ENCODE measurements at places on chromosomes 16 and 17.

DNA sequence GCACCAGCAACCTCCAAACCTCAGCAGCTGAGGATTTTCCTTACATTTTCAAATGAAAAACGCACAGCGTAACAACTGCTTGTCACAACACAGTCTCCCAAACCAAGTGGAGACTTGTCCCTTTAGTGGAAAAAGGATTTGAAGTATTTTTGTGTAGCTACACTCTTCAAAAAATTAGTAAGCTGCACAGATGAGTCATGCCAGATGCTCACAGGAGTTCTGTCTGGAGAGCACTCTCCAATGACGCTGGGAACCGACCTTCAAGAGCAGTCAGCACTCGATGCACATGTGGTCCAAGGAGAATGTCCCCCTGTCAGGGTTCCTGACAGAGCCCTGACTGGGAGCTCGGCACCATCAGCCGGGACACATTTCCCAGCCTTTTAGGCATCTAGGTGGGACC, 39.8 kb downstream of the MAP1LC3B start:
- DNase-seq, result no peak

DNA sequence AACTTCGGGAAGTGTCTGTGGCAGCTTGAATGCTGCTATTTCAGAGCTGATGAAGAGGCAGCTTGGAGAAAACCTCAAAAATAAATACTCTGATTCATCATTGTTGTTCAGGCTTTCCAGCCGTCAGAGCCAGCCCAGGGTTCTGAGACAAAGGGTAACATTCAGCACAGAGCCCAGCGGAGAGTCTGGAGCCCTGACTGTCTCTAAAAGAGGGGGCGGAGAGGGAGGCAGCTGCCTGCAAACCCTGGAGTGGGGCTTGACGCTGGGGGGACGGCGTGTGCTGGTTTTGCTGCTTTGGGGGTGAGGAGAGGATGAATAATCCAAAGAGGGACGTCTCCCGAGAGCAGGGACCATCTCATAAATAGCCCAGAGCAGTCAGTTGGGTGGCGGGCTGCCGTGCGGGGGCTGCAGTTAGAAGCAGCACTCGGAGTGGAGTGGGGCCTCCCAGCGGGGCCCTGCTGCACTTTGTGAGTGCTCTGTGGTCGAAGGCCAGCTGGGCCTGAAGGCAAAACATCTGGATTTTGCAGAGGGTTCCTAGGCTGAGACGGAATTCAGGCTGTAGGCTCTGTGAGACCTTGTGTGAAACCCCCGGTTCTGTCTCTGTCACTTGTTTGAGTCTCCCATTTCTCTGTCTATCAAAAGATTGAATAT, 237.8 kb downstream of the PRKCA start:
- DNase-seq, result peak; percentile 90

GRCh38 chr17:40070709-40071312, 8.0 kb downstream of the THRA start:
- no peak for DNase-seq

- no peak for DNase-seq
These were observed 91.0 kb downstream of the RTN4RL1 start for GRCh38 chr17:1933875-1934715.

DNA sequence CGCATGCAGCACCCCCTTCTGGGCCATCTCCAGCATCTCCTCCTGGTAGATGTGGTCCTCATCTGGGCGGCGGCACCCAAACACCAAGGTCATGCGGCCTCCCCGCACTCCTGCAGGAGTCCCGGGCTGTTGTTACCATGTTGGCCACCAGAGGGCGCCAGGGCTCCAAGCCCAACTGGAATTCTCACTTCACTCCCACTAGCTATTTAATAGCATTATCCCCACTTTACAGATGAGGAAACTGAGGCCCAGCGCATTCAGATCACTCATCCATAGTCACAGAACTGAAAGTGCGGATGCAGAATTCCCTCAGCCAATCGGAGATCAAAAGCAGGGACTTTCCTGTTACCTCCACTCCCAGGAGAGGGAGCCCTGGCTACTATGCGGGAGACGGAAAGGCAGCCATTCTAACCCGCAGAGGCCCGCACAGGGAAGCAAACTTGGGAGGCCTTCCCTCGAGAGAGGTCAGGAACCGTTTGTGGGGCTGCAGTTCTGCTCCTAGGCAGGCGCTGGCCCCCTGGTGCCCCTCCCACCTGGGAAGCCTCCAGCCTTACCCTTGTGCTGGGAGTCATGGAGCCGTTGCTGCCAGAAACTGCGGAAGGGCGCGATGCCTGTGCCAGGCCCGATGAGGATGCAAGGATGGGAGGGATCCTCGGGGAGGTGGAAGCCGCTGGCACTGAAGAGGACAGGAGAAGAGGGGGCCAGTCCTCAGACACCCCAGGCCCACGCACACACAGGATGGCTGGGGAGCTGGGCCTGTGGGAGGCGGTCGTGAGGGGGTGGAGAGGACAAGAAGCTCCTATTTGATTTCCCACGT, 40.1 kb downstream of the NOS2 start:
- DNase-seq, result peak; percentile 18

- no peak for DNase-seq
These were observed 499.4 kb upstream of the HSBP1 start for GRCh38 chr16:83308414-83308813.

- no peak for DNase-seq
These were observed 96.0 kb downstream of the NXN start for GRCh38 chr17:883586-883962.

DNA sequence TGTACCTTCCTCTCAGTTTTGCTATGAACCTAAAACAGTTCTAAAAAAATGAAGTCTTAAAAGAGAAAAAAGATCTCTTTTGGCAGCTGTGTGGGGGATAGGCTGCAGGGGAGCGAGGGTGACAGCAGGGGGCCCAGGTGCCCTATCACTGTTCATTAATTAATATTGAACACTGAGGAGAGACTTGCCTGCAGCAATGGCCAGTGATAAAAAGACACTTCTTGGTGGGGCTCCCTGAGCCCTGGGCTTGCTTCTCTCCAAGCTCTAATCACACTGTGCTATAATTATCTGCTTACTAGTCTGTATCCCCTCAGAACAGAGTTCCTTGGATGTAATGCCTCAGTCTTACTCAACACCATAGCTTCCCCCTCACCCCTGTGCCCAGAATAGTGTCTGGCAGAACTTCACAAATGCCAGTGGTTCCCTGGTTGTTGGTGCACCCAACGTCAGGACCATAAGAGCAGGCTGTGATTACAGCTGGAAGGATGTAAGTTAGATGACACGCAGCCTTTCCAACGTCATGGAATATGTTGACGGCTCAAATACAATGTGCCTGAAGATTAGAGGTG, 52.0 kb upstream of the IRX6 start:
- no peak for DNase-seq

GRCh38 chr17:57396511-57396921, 140.2 kb downstream of the MSI2 start:
- no peak for DNase-seq

GRCh38 chr17:50139185-50139783, 9.3 kb upstream of the SAMD14 start:
- no peak for DNase-seq

DNA sequence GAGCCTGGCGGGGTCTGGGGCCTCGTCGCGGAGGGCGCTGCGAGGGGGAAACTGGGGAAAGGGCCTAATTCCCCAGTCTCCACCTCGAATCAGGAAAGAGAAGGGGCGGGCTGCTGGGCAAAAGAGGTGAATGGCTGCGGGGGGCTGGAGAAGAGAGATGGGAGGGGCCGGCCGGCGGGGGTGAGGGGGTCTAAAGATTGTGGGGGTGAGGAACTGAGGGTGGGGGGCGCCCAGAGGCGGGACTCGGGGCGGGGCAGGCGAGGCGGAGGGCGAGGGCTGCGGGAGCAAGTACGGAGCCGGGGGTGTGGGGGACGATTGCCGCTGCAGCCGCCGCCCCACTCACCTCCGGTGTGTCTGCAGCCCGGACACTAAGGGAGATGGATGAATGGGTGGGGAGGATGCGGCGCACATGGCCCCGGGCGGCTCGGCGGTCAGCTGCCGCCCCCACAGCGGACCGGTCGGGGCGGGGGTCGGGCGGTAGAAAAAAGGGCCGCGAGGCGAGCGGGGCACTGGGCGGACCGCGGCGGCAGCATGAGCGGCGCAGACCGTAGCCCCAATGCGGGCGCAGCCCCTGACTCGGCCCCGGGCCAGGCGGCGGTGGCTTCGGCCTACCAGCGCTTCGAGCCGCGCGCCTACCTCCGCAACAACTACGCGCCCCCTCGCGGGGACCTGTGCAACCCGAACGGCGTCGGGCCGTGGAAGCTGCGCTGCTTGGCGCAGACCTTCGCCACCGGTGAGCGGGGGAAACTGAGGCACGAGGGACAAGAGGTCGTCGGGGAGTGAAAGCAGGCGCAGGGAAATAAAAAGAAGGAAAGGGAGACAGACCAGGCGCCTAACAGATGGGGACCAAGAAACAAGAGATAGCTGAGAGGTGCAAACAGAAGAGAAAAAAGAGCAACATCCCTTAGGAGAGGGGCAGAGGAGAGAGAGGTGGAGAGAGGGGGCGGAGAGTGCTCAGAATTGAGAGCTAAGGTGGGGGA, at the start of gene PNMT:
Gene PNMT, plus strand, starts transcription at position 509 of the 980 bp plus-strand sequence. Its CDS starts 23 bp downstream, at position 532.
- DNase-seq, result no peak

- no peak for DNase-seq
These were observed 206.8 kb downstream of the CA10 start for GRCh38 chr17:51951741-51952140.

GRCh38 chr17:67050471-67051154, 6.3 kb downstream of the CACNG1 start:
- no peak for DNase-seq

GRCh38 chr17:29722411-29723198, 99.9 kb upstream of the CORO6 start:
- DNase-seq, result no peak

- no peak for DNase-seq
These were observed 9.8 kb upstream of the TMEM92 start for GRCh38 chr17:50264263-50265113.

- peak; percentile 38 for DNase-seq
These were observed 399.7 kb downstream of the XYLT1 start for GRCh38 chr16:17070882-17071592.

- DNase-seq, result no peak
These were observed 1.0 kb downstream of the VEZF1 start for GRCh38 chr17:57986841-57987580.

GRCh38 chr17:68035131-68035522, 408 bp upstream of the KPNA2 start:
- peak; percentile 98 for DNase-seq

DNA sequence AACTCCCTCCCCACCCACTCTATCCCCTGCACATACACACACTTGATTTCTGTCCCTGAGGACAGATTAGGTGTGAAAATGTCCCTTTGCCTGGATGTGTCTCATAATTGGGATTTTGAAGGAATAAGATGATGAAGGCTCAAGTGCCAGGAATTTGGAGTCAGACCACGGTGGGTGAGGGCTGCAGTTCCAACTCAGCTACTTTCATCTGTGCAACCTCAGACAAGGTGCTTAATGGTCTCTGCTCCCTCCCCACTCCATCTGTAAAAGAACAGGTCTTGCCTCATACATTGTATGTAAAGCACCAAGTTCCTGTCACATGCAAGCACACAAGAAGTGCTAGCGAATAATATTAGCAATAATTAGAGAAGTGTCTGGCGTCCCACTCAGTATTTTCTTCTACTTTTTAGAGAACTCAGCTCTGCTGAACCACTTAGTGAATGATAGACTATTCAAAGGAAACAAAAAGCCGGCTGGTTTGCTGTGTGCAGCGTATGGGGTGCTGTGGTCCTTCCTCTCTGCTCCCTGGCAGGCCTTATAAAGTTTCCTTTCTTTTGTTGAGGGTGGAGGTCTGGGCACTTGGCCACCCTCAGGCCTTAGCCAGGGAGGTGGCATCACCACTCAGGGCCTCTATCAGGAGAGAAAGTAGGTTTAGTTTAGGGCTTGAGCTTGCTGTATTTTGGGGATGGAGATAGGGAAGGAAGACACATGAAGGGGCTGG, 6.4 kb downstream of the TBX4 start:
- no peak for DNase-seq

DNA sequence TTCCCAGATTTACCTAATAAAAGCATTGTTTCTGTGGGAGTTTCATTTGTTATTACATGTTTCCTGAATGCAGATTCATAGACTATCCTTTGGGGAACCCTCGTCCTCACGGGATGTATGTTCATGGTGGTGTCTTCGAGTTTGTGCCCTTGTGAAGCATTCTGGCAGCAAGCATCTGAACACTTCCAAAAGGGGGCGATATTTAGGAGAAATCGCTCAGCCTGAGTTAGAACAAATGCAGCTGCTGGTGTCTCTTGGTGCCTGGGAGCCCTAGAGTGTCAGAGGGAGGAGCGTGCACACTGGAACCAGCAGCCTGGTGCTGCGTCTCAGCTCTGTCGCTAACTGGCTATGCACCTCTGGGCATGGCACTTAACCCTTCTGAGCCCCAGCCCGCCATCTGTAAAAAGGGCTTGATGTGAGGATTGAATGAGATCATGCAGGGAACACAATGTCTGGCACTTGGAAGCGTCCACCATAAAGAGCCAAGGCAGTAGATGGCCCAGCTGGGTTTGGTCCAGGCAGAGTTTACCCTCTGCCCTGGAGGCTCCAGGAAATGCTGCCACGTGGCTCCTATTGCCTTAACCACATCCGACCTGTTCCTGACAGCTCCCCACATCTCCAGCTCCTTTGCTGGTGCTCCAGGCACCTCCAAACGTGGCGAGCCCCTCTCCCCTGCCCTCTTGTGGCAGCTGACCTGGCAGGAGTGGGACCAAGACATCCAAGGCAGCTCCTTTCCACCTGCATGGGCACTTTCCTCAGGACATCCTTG, 25.0 kb upstream of the C16orf78 start:
- DNase-seq, result no peak

DNA sequence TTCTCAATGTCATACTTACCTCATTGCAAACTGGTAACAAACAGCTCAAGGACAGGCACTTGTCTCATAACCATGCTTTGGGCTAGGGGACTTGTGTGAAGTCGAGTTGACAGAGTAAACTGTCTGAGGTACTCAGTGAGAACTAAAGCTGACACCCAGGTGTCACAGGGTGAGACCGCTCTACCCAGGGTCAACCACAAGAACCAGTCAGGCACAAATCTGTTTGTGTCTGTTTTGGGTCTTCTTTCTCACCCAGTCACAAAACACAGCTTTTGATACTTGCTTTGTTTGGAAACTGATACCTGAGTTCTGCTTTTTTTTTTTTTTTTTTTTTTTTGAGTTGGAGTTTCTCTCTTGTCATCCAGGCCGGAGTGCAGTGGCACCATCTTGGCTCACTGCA, 161.1 kb downstream of the STX8 start:
- no peak for DNase-seq

DNA sequence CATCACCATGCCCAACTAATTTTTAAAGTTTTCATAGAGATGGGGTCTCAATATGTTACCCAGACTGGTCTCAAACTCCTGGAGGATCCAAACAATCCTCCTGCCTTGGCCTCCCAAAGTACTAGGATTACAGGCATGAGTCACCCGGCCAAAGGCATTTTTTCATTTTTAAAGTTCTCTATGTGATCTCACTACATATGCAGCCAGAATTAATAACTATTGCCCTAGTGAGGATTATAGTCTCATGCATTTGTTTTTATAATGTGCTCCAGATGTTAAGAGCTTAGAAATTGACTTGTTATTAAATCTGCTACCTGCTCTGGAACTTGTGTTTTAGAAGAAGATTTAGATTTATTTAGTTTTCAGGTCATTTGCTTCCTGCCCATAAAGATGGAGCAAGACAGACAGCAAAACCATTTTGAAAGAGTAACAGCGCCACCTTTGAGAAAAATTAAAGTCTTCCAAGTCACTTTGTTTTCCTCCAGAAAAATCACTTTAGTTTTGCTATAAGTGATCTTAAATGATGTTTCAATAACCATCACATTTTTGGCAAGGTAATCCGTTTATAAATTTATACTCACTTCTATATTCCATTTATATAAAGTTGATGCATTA, 79.5 kb downstream of the CA4 start:
- no peak for DNase-seq
